Dorsolateral prefrontal cortex (tissue), 122 donors: ENCODE measurements at places on chromosomes 3 and 15. TPM values are rescaled to one million over a fixed set of nuclear protein-coding genes. Genes with fewer than 3 reads are reported as not detected.

The PFKFB4 gene
- total RNA-seq = 10.5 TPM

The MKRN2OS gene
- 0.76 TPM for total RNA-seq

The IL5RA gene
- not detected for total RNA-seq

The SLC22A14 gene
- 1.8 TPM for total RNA-seq

The PPARG gene
- total RNA-seq = 7.4 TPM

The GUCA1C gene
- not detected for total RNA-seq

The NR2E3 gene
- total RNA-seq = not detected

The SYNM gene
- 82.9 TPM for total RNA-seq

The GABRB3 gene
- 131 TPM for total RNA-seq

The ROBO1 gene
- total RNA-seq = 50.3 TPM

The TYRO3 gene
- 200 TPM for total RNA-seq

The CTXN2 gene
- 1.7 TPM for total RNA-seq

The ATP1B3 gene
- total RNA-seq = 113 TPM

The ADGRG7 gene
- total RNA-seq = not detected

The RBMS3 gene
- total RNA-seq = 25.6 TPM

The SLC27A2 gene
- 1.8 TPM for total RNA-seq

The FXR1 gene
- 134 TPM for total RNA-seq

The CPN2 gene
- not detected for total RNA-seq

The AZI2 gene
- 75.7 TPM for total RNA-seq

The ITPR1 gene
- total RNA-seq = 324 TPM

The IGF2BP2 gene
- total RNA-seq = 0.63 TPM

The AP2M1 gene
- total RNA-seq = 392 TPM

The TMIE gene
- 7.2 TPM for total RNA-seq

The EFCC1 gene
- 1.7 TPM for total RNA-seq

The CDHR4 gene
- not detected for total RNA-seq

The MESP2 gene
- total RNA-seq = not detected

The DTX3L gene
- total RNA-seq = 8.8 TPM

The SV2B gene
- total RNA-seq = 241 TPM

The LSMEM2 gene
- 1.9 TPM for total RNA-seq

The GOLGA6B gene
- total RNA-seq = 0.69 TPM

The NEK10 gene
- total RNA-seq = 25.1 TPM

The GRM7 gene
- total RNA-seq = 36.4 TPM

The GASK1A gene
- 17.0 TPM for total RNA-seq

The ACKR4 gene
- 0.35 TPM for total RNA-seq

The GRK7 gene
- not detected for total RNA-seq

The TGM5 gene
- total RNA-seq = not detected

The MCTP2 gene
- 4.9 TPM for total RNA-seq
